ENCODE measurements at places on chromosomes 2 and 18. TPM values are rescaled to one million over a fixed set of nuclear protein-coding genes. Genes with fewer than 3 reads are reported as not detected.

DNA sequence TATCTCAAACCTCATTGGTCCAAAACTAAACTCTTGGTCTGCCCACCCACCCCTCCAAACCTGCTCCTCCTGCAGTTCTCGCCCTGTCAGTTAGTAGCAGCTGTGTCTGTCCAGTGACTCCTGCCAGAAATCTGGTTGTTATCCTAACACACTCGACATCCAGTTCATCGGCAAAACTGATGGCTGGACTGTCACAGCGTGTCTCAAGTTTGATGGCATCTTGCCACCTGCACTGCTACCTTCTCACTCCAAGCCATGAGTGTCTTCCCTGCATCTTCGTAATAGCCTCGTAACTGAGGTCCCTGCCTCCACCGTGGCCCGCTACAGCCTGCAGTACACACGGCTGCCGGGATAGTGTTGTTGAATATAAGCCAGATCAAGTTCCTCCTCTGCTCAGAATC, 470.1 kb upstream of the RAB12 start:
- peaks cover 4% of the 10 kb centered on the region for H3K4me1 ChIP-seq
- peaks cover under 1% of the 10 kb centered on the region for H3K36me3 ChIP-seq
- no peak overlapping the region for H3K27ac ChIP-seq
- H3K4me3 ChIP-seq = no peak overlapping the region
- DNase-seq = no peak

DNA sequence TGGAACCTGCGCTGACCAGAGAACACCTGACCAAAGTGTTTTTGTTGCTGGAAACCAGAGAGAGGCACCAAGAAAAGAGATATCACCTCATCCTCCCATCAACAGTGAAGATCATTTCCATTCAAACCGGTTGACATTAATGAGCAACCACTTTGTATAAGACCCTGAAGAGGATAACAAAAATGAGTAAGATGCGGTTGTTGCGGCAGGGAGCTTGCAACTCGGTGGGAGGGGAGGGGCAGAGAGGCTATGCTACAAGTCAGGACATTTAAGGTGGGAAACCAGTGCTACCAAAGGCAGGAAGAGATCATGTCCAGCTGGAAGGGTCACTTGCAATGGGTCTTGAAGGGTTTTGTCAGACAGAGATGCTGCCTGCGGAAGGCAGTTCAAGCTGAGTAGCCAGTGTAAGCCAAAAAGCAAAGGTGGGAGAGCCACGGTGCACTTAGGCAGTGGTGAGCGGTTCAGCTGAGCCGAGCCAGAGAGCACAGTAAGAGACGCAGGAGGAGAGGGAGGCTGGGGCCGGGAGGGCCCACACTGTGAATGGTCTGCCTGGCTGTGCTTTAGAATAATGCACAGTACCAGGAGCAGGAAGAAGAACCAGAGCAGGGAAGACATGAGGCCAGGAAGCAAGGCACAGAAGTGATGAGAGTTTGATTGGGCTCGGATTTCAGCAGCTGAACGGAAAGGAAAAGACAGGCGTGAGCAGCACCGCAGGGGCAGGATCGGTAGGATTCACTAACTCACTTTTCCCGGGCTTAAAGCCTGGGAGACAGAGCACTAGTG, 24.4 kb upstream of the DTNB start:
- H3K36me3 ChIP-seq = no peaks in the 10 kb centered on the region
- no peak overlapping the region for H3K27ac ChIP-seq
- no peaks in the 10 kb centered on the region for H3K4me1 ChIP-seq
- peaks cover 17% of the 10 kb centered on the region for H3K27me3 ChIP-seq
- DNase-seq = no peak
- H3K4me3 ChIP-seq = no peak overlapping the region

TUBB8B gene
- not detected for total RNA-seq

- H3K27ac ChIP-seq = no peak overlapping the region
- H3K27me3 ChIP-seq = no peaks in the 10 kb centered on the region
- no peak for DNase-seq
- no peaks in the 10 kb centered on the region for H3K4me1 ChIP-seq
These were observed 592.1 kb downstream of the XIRP2 start for GRCh38 chr2:167480232-167480985.

ATP9B gene
- total RNA-seq = 11.5 TPM

DNA sequence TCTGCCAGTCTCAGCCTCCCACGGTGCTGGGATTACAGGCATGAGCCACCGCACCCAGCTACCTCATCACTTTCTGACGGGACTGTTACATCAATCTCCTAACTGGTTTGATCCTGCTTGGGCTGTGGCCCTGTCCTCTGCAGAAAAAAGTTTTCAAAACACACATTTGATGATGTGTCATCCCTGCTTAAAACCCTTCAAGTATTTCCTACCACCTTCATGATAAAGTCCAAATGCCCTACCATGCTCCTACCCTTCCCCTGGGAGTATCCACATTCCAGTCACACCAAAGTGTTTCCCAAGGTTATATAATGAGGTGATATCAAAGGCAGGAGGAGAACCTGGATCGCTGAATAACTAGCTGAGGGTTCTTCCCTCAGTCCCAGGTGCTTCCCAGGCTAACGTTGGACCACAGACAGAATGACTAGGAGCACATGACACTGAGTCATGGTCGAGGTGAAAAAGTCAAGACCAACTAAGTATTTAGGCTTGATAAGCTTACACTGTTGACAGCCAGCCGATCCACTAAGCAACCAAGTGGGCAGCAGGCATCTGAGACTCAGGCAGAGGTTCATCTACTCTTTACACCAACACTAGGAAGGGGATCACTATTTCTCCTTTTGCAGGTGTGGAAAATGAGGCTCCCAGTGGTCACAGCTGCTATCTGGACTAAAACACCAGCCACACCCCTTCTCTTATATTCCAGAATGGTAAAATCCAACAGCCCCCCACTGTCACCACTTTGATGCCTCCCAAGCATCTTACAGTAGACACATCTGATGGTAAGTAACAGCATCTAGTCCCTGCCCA, 31.8 kb downstream of the CYRIA start:
- H3K36me3 ChIP-seq = no peaks in the 10 kb centered on the region
- no peaks in the 10 kb centered on the region for H3K27me3 ChIP-seq
- H3K4me3 ChIP-seq = no peak overlapping the region
- no peak overlapping the region for H3K27ac ChIP-seq
- peak; percentile 55 for DNase-seq
- H3K4me1 ChIP-seq = peaks cover 12% of the 10 kb centered on the region

WIPF1 gene
- total RNA-seq = 2.7 TPM

DNA sequence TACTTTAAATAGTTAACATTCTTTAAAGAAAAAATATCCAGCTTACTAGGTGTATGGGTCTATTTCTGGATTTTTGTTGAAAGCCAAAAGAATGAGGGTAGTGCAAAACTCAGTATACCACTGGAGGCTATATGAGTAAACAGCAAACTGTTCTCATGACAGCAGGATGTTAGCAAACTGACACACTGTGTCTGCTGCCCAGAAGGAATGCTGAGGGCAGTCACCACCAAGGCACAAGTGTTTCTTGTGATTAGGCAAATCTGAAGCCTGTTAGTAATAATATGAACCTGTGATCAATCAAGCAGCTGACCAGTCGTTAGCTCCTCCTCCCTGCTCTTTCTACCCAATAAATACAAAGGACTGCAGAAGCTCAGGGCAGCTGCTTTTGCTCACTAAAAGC, 50.5 kb upstream of the SULT1C3 start:
- H3K27me3 ChIP-seq = peaks cover under 1% of the 10 kb centered on the region
- no peak overlapping the region for H3K4me3 ChIP-seq
- no peaks in the 10 kb centered on the region for H3K36me3 ChIP-seq
- H3K4me1 ChIP-seq = no peaks in the 10 kb centered on the region
